ENCODE measurements at places on chromosomes 3 and 15. TPM values are rescaled to one million over a fixed set of nuclear protein-coding genes. Genes with fewer than 3 reads are reported as not detected.

Gene FES
- total RNA-seq = 81.5 TPM

Gene TBC1D23
- 26.0 TPM for total RNA-seq

Gene STAC
- not detected for total RNA-seq

Gene GNAT1
- total RNA-seq = not detected

- no peak overlapping the region for H3K4me3 ChIP-seq
- peaks cover 5% of the 10 kb centered on the region for H3K4me1 ChIP-seq
- H3K36me3 ChIP-seq = no peaks in the 10 kb centered on the region
- DNase-seq = no peak
These were observed 106.2 kb upstream of the PRR20G start for GRCh38 chr3:127394031-127394430.

- H3K27me3 ChIP-seq = no peaks in the 10 kb centered on the region
- H3K27ac ChIP-seq = no peak overlapping the region
- no peaks in the 10 kb centered on the region for H3K4me1 ChIP-seq
- H3K36me3 ChIP-seq = peaks cover 2% of the 10 kb centered on the region
- H3K4me3 ChIP-seq = no peak overlapping the region
These were observed 380.8 kb upstream of the NDN start for GRCh38 chr15:24067733-24068501.

GRCh38 chr15:91072161-91072560, 27.9 kb upstream of the SV2B start:
- no peaks in the 10 kb centered on the region for H3K36me3 ChIP-seq
- H3K4me3 ChIP-seq = no peak overlapping the region
- DNase-seq = no peak

- DNase-seq = no peak
- no peak overlapping the region for H3K4me3 ChIP-seq
- peaks cover 4% of the 10 kb centered on the region for H3K27me3 ChIP-seq
- H3K27ac ChIP-seq = no peak overlapping the region
- H3K36me3 ChIP-seq = peaks cover 2% of the 10 kb centered on the region
These were observed 98.9 kb downstream of the C3orf38 start for GRCh38 chr3:88248658-88249057.

DNA sequence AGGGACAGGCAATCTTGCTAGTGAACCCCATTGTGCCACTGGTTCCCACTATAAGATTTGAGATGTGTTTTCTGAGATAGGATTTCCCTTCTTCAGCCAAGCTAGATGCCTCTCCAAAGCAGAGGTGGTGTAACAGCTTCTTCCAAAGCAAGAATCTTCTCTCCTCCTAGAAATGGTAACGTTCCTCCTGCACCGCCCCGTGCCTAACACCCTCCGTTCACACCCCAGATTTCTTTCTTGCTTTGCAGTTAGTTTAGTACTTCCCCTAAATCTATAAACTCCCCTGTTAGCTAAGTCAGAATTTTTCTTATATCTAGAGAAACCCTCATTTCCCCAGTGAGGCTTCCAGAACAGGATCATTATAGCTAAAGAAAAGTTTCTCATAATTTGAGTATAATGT, 617.6 kb upstream of the MDFIC2 start:
- H3K27ac ChIP-seq = no peak overlapping the region
- H3K36me3 ChIP-seq = no peaks in the 10 kb centered on the region
- DNase-seq = no peak
- no peaks in the 10 kb centered on the region for H3K27me3 ChIP-seq

DNA sequence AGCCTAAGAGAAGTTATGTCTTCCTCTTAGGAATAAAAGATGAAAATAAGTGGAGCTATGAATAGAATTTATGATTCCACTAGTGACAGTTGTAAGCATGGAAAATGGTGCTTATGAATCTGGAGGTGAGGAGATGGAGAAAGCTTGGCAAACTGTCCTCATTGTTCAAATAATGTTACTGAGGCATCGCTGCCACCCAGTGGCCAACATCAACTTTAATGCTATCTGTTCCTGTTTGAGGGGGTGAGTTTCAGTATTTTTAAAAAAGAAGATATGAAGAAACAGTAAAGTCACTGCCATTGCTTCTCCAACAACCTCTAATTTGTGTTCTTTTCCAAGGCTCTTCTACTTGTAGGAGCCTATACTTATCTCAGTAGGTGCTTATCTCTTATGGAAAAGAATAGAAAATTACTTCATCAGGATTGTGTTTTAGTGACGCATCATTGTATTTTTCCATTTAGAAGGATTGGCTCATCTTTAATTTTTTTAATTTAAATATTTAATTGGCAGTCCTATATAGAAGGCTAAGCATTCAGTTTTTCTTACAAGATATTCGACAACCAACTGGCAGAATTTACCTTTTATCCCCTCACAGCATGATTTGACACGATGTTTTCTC, 260.4 kb upstream of the P2RY1 start:
- peaks cover 15% of the 10 kb centered on the region for H3K27me3 ChIP-seq
- H3K36me3 ChIP-seq = no peaks in the 10 kb centered on the region
- no peaks in the 10 kb centered on the region for H3K4me1 ChIP-seq
- no peak overlapping the region for H3K4me3 ChIP-seq
- H3K27ac ChIP-seq = no peak overlapping the region
- DNase-seq = peak; percentile 29

DNA sequence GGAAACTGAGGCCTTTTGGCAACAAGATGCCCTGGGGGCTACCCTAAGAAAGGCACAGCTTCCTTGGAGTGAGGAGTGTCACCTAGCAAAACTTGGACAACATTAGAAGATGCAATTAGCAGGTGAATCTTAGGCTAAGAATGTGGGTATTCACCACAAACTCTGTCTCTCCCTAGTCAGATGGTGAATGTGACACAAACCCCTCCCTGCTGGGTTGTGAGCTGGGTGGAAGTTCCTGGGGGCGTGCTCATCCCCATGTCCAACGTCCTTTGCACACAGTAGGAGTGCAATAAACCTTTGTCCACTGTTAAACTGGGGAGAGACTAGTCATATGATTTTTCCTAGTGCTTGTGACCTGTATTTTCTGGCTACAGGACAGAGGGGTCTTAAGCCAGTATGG, 67.1 kb upstream of the SH3GL3 start:
- no peak overlapping the region for H3K27ac ChIP-seq
- peaks cover 44% of the 10 kb centered on the region for H3K27me3 ChIP-seq
- H3K36me3 ChIP-seq = no peaks in the 10 kb centered on the region
- no peak overlapping the region for H3K4me3 ChIP-seq
- peaks cover 6% of the 10 kb centered on the region for H3K4me1 ChIP-seq
- DNase-seq = no peak

GRCh38 chr3:59913645-59914044, 863.8 kb upstream of the CFAP20DC start:
- no peaks in the 10 kb centered on the region for H3K27me3 ChIP-seq
- no peak overlapping the region for H3K4me3 ChIP-seq
- H3K36me3 ChIP-seq = no peaks in the 10 kb centered on the region
- DNase-seq = no peak
- H3K4me1 ChIP-seq = peaks cover 19% of the 10 kb centered on the region
- no peak overlapping the region for H3K27ac ChIP-seq

DNA sequence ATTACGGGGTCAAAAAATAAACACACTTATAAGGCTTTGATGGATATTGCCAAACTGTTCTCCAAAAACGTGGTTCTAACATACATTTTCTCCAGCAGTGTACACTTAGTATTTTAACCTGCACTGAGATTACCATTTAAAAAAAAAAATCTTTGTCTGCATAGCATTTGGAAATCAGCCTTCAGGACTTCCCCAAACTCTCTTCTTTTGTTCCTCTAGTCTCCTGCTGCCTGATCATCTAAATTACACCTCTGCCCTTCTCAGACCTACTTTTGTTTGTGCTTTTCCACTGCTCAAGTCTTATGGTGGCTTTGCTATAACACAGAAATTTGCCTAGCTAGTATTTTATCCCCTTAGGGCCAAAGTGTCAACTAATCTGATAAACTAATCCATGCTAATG, 3.8 kb downstream of the NCEH1 start:
- H3K27ac ChIP-seq = no peak overlapping the region
- peaks cover 2% of the 10 kb centered on the region for H3K36me3 ChIP-seq
- H3K4me3 ChIP-seq = no peak overlapping the region
- peaks cover 20% of the 10 kb centered on the region for H3K4me1 ChIP-seq
- no peaks in the 10 kb centered on the region for H3K27me3 ChIP-seq

DNA sequence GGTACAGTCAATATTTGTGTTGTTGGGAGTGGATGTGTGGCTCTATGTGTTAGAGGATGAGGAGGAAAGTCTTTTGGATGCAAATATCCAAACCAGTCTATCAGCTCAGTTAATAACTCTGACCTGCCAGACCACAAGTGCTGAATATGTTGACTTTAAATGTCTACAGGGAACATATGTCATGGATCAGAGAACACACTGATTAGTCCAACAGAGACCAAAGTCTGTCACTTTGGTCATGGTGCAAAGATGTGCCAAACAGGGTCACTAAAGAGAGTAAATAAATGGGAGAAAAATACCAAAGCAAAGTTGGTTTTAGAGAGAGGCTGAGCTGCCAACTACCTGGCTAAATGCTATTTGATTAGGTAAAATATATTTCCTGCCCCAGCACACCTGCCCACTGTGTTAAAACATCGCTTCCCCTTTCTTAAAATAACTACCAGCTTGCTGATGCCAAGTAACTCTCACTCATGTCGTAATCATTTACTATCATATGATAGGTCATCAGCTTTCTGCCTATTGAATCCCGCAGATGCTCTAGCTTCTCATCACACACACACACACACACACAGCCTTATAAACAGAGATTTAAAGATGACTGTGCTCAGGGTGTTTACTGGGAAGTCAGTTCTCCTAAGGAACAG, 173.3 kb downstream of the PDZRN3 start:
- H3K4me1 ChIP-seq = no peaks in the 10 kb centered on the region
- no peak for DNase-seq
- no peak overlapping the region for H3K4me3 ChIP-seq
- no peak overlapping the region for H3K27ac ChIP-seq
- H3K27me3 ChIP-seq = no peaks in the 10 kb centered on the region

DNA sequence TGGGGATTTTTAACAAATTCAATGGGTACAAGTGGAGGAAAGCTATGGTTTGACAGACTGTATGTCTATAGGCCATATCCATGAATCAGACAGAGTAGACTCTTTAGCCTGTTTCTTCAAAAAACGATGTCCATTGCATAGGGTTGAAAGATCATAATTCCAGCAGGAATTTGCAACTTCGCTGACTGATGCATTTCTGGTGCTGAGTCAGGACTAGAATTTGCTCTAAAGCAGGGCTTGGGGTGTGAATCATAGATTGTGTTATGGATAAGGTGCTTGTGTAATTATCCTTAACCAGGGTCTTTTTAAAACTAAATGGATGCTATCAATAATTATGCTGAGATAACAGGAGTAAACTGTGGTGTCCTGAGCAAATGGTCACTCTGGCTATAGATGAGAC, 200.4 kb upstream of the TBC1D5 start:
- no peak overlapping the region for H3K4me3 ChIP-seq
- DNase-seq = no peak
- no peaks in the 10 kb centered on the region for H3K4me1 ChIP-seq
- peaks cover 38% of the 10 kb centered on the region for H3K27me3 ChIP-seq
- no peaks in the 10 kb centered on the region for H3K36me3 ChIP-seq
- no peak overlapping the region for H3K27ac ChIP-seq

DNA sequence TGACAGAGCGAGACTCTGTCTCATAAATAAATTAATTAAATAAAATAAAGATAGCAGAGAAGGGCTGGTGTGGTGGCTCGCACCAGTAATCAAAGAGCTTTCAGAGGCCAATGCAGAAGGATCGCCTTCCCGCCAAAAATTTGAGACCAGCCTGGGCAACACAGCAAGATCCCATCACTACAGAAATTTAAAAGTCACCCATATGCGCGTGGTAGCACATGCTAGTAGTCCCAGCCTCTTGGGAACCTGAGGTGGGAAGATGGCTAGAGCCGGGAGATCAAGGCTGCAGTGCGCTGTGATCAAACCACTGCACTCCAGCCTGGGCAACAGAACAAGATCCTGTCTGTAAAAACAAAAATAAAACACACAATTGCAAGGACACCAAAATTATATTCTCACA, 9.6 kb downstream of the SMARCC1 start:
- peaks cover 11% of the 10 kb centered on the region for H3K4me1 ChIP-seq
- DNase-seq = no peak
- peaks cover 17% of the 10 kb centered on the region for H3K36me3 ChIP-seq
- no peak overlapping the region for H3K27ac ChIP-seq
- no peaks in the 10 kb centered on the region for H3K27me3 ChIP-seq

DNA sequence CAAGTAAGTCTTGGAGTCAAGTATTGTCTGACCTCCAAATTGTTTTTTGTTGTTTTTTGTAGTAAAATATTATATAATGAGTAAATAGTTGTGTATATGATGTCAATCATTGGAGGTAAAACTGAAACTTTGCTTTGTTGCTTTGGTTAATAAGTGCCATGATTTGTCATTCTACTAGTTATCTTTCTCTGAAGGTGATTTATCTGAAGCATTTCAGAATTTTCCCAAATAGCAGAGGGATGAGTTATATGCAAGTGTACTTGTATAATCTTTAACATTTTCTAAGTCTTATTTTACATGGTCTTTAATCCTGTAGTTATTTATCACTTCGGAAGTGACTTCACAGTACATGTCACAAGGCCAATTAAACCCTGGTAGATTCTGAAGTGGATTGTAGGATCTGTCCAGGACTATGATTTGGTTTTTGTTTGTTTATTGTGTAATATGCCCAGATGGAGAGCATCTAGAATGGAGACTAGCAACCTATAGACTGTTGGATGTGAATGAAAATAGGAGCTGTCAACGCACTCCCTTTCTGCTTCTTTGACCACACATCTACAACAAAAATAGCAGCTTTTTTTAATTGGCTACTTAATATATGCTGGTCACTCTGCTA, 93.1 kb upstream of the SAMMSON start:
- H3K36me3 ChIP-seq = no peaks in the 10 kb centered on the region
- no peak overlapping the region for H3K27ac ChIP-seq
- no peak overlapping the region for H3K4me3 ChIP-seq

GRCh38 chr3:150225986-150226385, 182.1 kb upstream of the TSC22D2 start:
- peaks cover 52% of the 10 kb centered on the region for H3K27me3 ChIP-seq
- no peaks in the 10 kb centered on the region for H3K36me3 ChIP-seq
- H3K27ac ChIP-seq = no peak overlapping the region
- no peaks in the 10 kb centered on the region for H3K4me1 ChIP-seq
- no peak for DNase-seq

- no peaks in the 10 kb centered on the region for H3K4me1 ChIP-seq
- H3K27ac ChIP-seq = no peak overlapping the region
- no peak overlapping the region for H3K4me3 ChIP-seq
- DNase-seq = no peak
- no peaks in the 10 kb centered on the region for H3K27me3 ChIP-seq
These were observed 34.1 kb upstream of the HACD2 start for GRCh38 chr3:123618768-123619484.

GRCh38 chr3:41740374-41740886, 221.5 kb downstream of the ULK4 start:
- H3K27ac ChIP-seq = no peak overlapping the region
- H3K27me3 ChIP-seq = no peaks in the 10 kb centered on the region
- no peaks in the 10 kb centered on the region for H3K36me3 ChIP-seq
- DNase-seq = no peak

DNA sequence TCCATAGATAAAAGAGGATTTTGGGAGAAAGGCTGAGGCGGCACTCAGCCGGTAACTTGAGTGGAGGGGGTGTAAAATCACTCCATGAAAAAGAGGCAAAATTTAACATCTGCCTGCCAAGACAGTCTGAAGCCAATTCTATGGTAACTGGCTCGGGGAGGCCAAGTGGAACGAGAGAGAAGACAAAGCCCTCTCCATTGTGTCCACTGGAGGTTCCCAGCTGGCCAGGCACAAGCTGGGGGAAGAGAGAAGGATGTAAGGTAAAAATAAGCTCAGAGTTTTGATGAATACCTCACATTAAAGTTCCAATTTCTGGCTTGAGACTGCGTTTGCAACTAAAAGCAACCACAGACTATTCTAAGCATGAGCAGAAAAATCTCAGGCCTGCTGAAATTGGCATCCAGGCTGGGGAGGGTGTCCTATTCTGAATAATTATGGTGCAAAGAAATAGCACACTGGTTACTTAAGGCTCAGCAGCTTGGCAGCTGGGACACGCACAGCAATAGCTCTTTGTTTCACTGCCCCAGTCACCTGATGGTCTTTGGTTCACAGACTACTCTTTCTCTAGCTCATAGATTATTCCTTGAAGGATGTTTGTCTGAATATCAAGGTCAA, 48.8 kb downstream of the CHRD start:
- no peaks in the 10 kb centered on the region for H3K36me3 ChIP-seq
- peaks cover 3% of the 10 kb centered on the region for H3K27me3 ChIP-seq
